Activated effector memory CD4-positive, alpha-beta T cell treated with Interleukin-2 at 50 U/mL for 16 hours (primary cell): ENCODE measurements at places on chromosomes 5 and 9.

DNA sequence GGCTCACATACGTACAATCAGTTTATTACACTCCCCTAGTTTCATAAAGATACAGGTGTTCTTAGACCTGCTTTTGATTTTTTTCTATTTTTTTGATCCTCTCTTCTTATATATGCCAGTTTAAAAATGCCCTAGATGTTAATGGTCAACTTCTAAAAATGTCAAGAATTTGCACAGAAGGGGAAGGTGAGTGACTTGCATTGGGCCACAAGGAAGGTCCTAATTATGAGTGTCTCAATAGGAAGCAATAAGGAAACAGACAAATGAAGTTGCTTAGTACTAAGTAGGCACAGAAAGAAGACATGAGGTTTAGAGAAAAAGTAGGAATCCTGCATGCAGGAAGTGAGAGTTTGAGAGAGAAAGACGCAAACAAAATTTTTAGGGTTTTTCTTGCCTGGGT lies 3.2 kb upstream of the CCDC171 start:
- DNase-seq = no peak

DNA sequence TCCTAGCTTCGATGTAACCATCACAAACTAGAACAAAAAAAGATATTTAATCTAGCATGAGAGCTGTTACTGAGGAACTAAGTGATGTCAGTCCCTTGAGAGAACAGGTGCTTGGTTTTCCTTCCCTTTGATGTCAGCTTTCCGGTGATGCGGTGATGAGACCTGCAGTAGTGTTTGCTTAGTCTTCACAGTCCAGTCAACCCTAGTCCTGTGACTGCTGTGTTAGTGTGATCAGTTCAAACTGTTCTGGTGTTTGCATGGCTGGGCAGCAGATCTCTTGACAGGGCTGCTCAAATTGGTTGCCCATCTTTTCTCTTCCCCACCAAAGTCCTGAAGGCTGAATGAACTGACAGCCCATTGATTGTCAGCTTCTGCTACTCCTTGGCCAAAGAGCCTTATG lies 608.6 kb upstream of the DAB2 start:
- peak; percentile 2 for DNase-seq

GRCh38 chr5:142849880-142850279 lies 79.7 kb downstream of the ARHGAP26 start:
- DNase-seq = no peak

GRCh38 chr9:119369680-119370366 lies 588 bp upstream of the BRINP1 start:
- DNase-seq = no peak

DNA sequence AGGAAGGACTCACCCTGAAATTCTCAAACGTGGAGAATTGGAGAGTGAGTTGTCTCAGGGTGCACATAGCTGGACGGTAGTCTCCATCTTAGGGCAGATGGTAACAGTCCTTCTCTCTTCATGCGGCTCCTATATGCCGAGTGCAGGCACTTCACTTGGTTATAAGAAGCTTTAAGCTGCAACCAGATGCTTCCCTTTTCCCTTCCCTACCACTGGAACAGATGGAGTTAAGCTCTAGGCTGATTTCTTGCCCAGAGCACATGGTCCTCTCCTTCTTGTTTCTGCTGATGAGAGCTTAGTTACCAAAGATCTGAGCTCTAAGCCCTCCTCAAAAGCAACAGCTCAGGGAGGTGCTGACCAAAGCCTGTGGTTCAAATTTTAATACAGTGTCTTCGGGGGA lies 355.7 kb downstream of the ARHGEF28 start:
- DNase-seq = no peak

DNA sequence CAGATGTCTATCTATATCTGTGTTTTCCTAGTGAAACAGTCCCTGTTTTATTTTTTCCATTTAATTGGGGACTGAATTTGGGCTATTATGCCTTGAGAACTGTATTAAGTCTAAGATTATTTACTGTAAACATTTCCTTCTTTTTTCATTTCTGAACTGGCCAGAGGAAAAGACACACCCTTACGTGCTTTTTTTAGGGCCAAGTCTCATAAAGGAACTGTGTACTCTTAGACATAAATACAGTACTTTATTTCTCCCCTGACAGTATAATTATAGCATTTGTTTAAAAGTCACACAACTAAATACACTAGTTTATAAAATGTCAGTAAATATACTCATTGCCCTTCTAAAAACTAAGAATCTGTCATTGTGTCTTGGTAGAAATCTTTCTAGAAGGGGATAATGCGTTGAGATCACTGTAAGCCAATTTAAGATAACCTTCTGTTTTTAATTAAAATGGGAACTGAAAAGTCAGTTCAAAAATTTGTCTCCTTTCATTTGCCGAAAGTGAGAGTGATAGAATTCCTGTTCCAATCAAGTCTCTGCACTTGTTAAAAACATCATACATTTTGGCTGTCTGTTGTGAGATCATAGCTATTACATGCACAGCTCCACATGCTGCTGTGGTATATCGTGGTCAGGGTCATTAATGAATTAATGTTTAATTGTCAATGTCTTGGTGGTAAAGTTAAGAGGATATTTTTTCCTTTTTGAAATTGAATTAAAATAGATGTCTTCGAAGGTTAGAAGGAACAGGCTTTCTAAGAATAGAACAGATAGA lies 132.1 kb downstream of the FOCAD start:
- no peak for DNase-seq

DNA sequence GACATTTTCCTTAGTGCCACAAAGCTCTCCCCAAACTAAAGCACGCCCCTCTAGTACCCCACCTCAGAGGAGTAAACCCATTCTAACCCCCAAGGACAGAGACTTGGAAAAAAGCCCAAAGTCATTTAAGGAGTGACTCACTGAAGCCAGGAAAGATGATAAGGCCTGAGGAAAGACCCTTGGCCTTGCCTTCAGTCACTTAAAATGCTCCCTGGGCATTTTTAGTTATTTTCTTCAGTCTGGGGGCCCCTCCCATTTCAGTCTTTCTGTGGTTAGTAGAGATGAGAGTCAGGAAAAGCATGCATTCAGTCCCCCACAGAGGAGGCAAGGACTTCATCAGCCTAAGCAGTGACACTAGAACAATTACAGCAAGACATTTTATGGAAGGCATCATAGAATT lies 13.7 kb upstream of the TLX3 start:
- no peak for DNase-seq

GRCh38 chr9:81683238-81683637 lies 6.1 kb downstream of the TLE1 start:
- DNase-seq = no peak

DNA sequence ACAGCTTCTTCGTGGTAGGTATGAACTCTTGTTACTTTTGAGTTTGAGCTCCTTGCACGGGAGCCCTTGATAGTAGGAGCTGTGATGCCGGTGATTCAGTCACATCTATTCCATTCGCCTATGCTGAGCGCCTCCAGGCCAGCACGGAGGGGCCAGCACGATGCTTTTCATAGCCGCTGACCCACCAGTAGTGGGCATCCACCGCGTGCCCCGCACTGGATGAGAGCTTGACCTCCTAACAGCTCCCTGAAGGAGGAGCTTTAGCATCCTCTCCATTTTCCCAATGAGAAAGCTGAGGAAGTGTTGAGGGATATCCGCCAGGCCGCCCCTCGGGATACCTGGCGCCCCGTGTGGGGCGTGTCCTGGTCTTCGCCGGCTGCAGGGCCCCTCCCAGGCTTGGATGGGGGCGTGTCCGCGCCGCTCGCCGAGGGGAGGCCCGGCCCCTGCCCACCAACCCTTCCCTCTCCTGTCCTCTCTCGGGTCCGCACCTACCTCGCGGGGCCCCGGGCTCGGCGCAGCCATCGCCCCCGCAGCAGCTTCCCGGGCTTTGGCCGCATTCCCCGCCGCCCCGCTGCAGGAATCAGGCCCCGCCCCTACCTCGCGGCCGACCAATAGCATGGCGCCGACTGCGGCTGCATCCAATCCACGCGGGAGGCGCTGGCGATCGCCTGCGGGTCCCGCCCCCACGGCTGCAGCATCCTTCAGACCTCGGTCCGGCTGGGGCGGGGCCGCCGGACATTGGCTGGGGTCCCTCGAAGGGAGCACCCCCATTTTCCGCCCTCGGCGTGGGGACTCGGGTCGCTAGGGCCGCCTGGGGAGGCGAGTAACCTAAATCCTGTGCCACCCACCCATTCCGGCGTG lies at the start of gene PIP5KL1:
Gene PIP5KL1 (minus strand): TSS at position 547 of the 861 bp plus-strand sequence. CDS start 25 bp downstream, at position 522.
- peak; percentile 62 for DNase-seq

DNA sequence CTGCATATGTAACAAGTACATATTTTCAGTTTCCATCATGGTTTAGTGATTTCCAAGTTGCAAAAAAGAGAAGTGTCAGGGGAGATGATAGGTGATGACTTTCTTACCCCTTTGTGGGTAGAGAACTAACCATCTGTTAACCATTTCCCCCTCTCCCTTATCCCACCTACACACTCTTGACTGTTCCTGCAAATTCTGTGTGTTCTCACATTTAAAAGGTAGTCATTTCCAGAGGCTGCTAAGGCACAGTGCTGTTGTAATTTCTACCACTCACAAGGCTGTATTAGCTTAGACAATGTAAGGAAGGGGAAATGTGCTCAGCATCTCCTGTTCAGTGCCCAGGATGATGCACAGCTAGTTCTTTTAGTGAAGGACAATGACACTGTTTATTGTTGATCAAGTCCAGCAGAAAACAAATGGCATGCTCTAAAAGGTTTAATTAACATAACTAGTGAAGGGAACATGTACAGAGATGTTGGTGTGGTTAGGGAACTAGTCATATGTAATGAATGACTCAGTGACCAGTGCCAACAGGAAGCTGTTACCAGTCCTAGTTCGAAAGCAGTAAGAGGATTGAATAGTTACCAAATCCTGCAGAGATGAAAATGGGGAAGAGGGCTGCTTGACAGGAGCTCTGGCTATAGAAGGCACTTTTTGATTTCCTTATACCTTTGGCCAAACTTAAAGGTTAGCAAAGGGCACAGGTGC lies 165.1 kb downstream of the PLK2 start:
- no peak for DNase-seq
